PC-9 (cell line): ENCODE measurements at places on chromosomes 13 and 19. TPM values are rescaled to one million over a fixed set of nuclear protein-coding genes. Genes with fewer than 3 reads are reported as not detected.

GRCh38 chr19:15831626-15832025 is 16.2 kb upstream of the OR10H1 start:
- peak; percentile 61 for DNase-seq

GRCh38 chr13:43991773-43992201 is 112.1 kb downstream of the LACC1 start:
- DNase-seq: no peak

DNA sequence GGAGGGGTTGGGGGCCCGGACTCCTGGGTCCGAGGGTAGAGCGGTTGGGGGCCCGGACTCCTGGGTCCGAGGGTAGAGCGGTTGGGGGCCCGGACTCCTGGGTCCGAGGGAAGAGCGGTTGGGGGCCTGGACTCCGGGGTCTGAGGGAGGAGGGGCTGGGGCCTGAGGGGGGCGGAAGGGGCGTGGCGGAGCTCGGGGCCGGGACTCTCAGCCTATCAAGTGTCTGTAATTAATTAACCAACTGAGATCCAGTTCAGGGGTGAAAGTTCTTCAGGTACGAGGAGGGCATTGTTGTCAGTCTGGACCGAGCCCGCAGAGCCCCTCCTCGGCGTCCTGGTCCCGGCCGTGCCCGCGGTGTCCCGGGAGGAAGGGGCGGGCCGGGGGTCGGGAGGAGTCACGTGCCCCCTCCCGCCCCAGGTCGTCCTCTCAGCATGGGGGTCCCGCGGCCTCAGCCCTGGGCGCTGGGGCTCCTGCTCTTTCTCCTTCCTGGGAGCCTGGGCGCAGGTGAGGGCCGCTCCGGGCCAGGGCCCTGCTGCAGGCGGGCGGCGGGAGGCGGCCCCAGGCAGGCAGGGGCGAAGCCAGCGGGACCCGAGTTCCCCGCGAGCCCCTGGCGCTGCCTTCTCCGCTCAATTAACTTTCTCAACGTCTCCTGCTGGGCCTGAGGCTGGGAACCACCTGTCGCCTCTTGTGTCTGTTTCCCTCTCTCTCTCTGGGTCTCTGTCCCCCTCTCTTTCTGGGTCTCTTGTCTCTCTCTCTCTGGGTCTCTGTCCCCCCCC is 697 bp downstream of the FCGRT start:
- no peak for DNase-seq

- no peak for DNase-seq
Measured at GRCh38 chr13:50744116-50744660, 99.3 kb downstream of the DLEU7 start.

GRCh38 chr13:51453959-51454703 is 1.3 kb upstream of the INTS6 start:
- DNase-seq: peak; percentile 40

DNA sequence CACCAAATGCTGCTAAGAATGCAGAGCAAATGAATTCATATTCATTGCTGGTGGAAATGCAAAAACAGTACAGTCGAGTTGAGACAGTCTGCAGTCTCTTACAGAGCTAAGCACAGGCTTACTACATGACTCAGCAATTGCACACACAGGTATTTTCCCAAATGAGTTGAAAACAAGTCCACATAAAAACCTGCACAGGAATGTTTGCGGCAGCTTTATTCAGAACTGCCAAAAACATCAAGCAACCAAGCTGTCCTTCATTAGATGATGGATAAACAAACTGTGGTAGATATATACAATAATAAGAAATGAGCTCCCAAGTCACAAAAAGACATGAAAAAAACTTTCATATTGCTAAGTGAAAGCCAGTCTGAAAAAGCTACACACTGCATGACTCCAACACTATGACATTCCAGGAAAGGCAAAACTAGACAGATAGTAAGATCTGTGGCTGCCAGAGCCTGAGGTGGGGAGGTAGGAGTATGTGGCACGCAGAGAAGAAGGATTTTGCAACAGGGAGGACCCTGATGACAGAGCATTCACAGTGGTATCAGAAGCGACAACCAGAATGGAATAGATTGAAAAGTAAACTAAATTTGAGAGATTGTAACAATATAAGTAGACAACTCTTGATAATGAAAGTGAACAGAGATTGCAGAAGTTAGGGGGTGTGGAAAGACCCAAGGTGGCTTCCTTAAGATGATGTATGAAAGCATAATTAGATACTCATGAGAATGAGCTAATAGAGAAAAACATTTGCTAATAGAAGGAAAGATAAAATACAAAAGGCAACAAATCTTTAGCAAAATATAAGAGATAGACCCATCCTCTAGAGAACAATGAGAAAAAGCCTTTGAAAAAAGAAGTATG is 52.7 kb downstream of the TSC22D1 start:
- peak; percentile 21 for DNase-seq

GRCh38 chr13:70108356-70109105 is at the start of gene KLHL1:
TSS of gene KLHL1 (minus strand) at chr13:70108452. CDS start at chr13:70107699, 753 bp downstream.
- DNase-seq: no peak

GRCh38 chr13:31011901-31012654 is 79.6 kb downstream of the TEX26 start:
- DNase-seq: peak; percentile 8

- peak; percentile 20 for DNase-seq
Measured at GRCh38 chr13:24228852-24229458, 68.4 kb downstream of the SPATA13 start.

GRCh38 chr19:7932276-7932929 is 6.5 kb upstream of the CTXN1 start:
- DNase-seq: no peak

GRCh38 chr13:30963791-30964190 is 31.3 kb downstream of the TEX26 start:
- DNase-seq: peak; percentile 14

DNA sequence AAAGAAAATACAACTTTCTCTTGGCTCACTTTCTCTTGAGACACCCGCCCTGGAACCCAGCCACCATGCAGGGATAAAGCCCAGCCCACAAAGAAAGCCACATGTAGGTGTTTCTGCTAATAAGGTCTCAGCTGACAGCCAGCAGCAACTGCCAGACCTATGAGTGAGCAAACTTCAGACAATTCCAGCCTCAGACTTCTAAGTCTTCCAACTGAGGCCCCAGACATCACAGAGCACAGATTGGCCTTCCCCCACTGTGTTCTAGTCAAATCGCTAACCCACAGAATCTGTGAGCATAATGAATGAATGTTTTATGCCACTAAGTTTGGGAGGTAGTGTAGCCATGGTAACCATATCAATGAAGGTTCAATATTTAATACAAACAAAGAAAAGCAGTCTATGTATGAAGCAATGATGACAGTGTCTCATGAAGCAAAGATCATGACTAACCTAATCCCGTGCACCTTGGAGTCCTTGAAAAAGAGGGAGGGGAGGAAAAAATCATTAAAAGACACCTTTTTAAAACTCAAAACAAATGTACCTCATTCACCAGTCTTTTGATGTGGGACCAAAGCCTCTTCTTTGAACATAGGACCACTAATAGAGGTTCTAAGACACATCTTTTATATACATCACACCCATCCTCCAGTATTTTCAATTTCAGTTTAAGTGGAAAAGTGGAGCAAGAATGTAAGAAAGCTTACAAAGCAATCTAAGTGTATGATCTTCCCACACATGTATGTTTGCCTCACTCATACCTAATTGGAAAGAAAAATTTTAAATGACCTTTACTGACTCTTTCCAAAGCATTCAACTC is 6.2 kb downstream of the MRPS31 start:
- DNase-seq: no peak

The PRTN3 gene
- total RNA-seq: not detected in 2 replicates

The MAG gene
- total RNA-seq: 13.4 and 15.3 TPM in 2 replicates

The LILRA2 gene
- total RNA-seq: not detected in 2 replicates

The LILRB4 gene
- total RNA-seq: not detected in 2 replicates

The CEACAM4 gene
- not detected in 2 replicates for total RNA-seq

The CACNG8 gene
- 2.9 and 3.8 TPM in 2 replicates for total RNA-seq
